ENCODE measurements at places on chromosomes 5 and 9.

DNA sequence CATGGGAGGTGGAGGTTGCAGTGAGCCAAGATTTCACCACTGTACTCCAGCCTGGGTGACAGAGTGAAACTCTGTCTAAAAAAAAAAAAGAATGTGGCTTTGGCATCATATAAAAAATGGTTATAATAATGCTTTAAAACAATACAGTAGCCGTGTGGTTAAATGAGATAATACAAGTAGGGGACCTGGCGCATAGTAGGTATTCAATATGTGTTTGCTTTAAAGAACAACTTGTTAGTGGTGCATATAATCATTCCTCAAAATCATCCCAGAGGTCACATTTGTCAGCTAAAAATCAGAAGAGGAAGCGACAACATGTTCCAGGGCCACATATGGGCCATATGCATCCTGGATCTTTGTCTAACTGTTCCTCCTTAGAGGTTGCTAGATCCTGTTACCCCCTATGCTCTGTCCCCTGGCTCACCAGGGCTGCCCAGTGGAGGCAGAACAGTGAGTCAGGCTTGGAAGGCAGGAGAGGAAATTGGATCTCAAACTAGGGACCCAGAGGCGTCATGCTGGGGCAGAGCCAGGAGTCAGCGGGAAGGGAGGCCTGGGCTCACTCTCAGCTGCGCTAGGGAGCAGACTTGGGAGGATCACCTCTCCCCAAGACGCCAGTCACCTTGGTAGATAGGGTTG lies 27.7 kb downstream of the LHX6 start:
- no peak for DNase-seq

- DNase-seq, result peak; percentile 17
These were observed 2.3 kb downstream of the HAPLN1 start for GRCh38 chr5:83718195-83718825.

GRCh38 chr5:147685993-147686392 lies 96.5 kb downstream of the JAKMIP2 start:
- no peak for DNase-seq

- no peak for DNase-seq
These were observed 92.3 kb downstream of the LMX1B start for GRCh38 chr9:126705767-126706697.

GRCh38 chr5:105506692-105507277 lies 1944.2 kb upstream of the NUDT12 start:
- DNase-seq, result no peak

- no peak for DNase-seq
These were observed 29.8 kb downstream of the NR4A3 start for GRCh38 chr9:99851500-99851822.

DNA sequence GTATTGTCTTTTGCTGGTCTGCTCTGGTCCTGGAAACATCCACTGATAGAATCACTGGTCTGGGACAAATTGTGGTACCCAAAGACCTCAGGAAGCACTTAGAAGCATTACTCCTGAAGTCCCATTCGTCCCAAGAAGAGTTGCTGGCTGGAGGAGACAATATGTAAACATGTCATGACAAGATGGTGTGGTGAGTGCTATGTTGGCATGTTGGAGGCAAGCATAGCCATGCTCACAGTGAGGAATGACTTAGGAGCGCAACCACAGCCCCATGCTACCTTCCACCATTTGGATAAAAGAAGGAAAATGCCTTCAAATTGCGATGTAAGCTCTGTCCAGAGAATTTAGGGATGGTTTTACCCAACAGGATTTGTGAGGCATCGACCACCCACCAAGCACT lies 115.8 kb upstream of the STC2 start:
- no peak for DNase-seq

DNA sequence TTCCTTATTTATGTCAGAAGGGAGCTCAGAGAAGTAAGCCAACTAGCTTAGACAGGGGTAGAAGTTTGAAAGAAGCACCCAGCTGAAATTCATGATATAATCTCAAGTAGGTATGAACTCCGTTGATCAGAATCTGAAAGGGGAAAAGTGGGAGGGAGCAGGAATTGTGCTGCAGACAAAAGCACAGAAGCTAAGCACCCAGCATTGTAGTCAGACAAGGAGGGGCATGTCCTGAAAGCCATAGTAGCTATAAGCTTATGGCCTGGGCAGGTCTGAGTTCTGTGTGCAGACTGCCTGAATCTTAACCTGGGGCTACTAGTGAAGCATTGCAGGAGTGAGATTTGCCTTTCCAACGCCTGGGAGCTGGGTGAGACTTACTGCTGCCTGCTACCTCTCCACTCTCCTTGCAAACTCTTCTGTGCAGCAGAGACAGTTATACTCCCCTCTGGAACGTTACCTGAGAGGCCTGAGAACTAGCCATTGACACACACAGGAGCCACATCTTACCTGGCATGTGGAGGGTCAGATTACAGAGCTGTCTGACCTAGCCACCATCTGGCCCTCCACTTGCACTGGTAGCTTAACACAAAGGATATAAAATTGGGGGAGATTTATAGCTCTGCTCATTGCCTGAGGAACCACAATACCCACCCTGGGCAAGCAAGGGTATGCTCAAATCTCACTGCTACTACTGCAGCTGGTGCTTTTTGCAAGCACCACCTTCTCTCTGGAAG lies 9.8 kb upstream of the CYLC2 start:
- no peak for DNase-seq

GRCh38 chr9:120363697-120364096 lies 216.3 kb downstream of the CDK5RAP2 start:
- DNase-seq, result no peak

DNA sequence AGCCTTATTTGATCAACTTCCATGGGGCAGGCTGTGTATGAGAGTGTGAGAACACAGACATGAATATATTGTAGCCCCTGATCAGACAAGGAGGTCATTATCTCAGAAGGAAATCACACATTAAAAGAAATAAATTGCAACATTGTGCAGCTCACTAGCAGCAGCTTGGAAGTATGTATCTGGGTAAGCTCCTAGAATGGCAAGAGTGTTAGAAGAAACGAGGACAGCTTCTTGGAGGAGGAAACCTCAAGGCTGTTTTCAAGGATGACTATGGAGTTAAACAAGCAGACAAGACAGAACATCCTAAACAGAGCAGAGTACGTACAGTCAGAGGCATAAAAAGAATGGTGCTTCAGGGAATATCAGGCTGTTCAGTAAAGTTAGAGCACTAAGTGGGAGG lies 511.0 kb downstream of the SLCO4C1 start:
- DNase-seq, result no peak

All from NCI-H2081 treated with DMSO at 0.1 percent for 48 hours (cell line).